Body of pancreas (tissue), 4 donors: ENCODE measurements at places on chromosomes 4 and X. TPM values are rescaled to one million over a fixed set of nuclear protein-coding genes. Genes with fewer than 3 reads are reported as not detected.

Gene MTTP
- not detected for total RNA-seq

Gene UGT2B28
- not detected for total RNA-seq

Gene SSX4
- total RNA-seq, result not detected

Gene TMEM35A
- total RNA-seq, result not detected

Gene F8A2
- total RNA-seq, result 7.6 TPM

Gene PLS3
- 34.8 TPM for total RNA-seq

Gene GPRASP1
- 9.1 TPM for total RNA-seq

Gene GRPR
- 3.1 TPM for total RNA-seq

Gene CFAP99
- total RNA-seq, result not detected

Gene HMX1
- not detected for total RNA-seq

Gene RNF175
- total RNA-seq, result not detected

Gene GRID2
- not detected for total RNA-seq

Gene CA5B
- 6.2 TPM for total RNA-seq

Gene FGG
- total RNA-seq, result not detected

Gene RPS6KA6
- total RNA-seq, result 3.6 TPM
